ENCODE measurements at places on chromosomes 13 and 19.

GRCh38 chr13:78958006-78958405 is 299.1 kb upstream of the OBI1 start:
- no peak for DNase-seq

DNA sequence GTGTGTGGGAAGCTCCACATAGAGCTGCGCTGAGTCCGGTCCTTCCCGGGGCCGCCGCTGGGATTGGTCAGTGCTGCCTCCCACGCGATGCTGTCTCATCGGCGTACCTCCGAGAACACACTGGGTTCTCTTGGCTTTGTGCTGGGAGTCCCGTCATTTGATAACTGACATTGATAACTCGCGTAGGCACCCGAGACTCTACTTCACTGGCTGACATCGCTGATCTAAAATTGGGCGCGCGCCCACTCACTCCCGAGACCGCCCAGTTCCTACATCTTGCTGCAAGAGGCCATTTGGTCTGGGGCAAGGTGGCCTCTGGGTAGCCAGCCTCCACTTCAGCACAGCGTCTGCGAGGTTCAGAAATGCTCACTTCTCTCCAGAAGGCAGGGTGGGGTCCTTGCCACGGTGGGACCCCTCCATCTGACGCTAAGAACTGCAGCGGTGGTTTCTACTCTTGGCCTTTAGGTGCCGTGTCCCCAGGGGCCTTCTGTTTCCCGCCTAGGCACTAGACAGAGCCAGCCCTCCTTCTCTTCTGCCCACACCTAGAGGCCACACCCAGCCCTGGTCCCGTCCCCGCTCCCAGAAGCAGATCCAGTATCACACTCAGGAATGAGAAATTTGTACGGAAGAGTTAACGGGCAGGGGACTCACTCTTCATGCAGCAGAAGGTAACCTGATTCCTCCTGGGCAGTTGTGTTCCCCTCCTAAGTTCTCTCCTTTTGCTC is 40.7 kb upstream of the ATP11A start:
- peak; percentile 69 for DNase-seq

DNA sequence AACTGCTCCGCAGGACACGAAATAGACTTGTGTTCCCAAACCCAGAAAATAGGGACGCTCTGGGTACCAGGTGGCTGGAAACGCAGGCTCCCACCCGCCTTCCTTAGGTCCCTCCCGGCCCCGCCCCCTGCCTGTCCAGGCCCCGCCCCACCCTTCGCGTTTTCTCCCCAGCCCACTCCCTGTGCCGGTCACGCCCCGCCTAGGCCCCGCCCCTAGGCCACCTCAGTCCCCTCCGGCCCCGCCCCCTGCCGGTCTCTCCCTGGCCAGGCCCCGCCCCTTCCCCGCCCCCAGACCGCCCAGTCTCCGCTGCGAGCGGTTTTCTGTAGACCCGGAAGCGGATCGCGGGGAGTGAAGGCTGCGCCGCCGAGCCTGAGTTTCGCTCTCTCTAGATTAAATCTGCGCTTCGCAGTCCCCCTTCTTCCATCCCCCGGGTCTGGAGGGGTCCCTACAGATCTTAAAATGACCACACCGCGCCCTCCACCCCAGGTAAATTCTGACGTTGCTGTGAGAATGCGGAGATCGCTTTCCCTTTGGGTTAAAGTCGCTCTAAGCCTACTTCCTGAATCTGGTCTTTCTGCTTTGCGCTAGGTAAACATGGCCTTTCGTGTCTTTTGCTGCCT is 3.7 kb upstream of the ZNF665 start:
- DNase-seq: peak; percentile 96

- DNase-seq: no peak
These were observed 43.2 kb upstream of the ALOX5AP start for GRCh38 chr13:30692113-30692512.

DNA sequence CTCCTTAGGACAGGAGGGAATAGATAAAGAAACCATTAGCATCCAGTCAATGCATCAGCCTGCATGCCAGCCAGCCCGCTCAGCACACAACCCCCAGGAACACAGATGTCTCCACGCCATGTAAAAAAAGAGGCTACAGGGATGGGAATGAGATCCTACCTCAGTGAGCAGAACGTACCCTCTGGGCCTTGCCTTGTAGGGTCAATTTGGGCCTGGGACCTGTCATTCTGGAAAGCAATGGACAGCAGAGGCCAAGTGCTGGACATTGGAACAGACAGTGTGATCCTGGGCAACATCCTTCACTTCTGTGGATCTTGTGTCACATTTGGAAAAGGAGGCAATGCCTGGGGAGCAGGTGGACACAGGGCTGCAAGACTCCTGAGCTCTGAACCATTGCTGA is 26.0 kb downstream of the VSTM2B start:
- DNase-seq: no peak

DNA sequence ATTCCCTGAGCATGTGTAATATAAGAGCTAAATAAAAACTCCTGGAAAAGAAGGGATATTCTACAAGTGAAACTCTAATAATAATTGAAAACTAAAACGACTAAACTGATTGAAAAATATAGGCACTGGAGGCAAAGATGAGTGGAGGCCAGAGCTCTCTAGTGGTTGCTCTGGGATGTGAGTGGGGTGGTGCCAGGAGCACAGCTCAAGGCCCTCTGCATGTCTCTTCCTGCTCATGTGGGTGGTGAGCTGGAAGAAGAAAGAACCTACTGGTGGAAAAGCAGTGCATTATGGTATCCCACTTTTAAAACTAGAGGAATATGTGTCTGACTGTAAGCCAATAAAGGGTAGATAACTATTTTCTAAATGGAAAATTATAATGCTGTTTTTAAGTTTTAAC is 15.8 kb upstream of the ARHGEF7 start:
- no peak for DNase-seq

All from chondrocyte (in vitro differentiated cells).